ENCODE measurements at places on chromosomes 2 and 18.
A peak's percentile ranks its signal among the peaks of the same experiment; 100 is the strongest.

DNA sequence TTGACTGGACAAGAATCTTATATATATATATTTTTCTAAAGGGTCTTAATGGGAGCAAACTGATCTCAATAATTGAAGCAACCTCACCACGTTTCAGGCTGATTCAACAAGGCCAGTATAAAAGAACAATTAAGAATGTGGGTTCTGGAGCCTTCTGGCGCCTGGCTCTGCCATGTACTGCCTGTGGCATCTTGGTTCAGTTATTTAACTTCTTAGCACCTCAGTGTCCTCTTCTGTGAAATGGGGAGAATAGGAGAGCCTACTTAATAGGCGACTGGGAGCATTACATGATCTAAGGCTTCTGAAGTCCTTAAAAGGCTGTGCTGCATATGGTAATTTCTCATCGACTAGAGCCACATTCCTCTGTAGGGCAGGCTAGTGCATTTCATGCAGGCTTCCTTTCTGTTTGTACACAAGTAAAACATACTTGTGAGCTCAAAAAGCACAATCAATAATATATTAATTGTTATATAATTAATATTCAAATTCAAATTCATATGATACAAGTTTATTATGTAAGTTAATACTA, 118.4 kb upstream of the LYPD1 start:
- no peak for DNase-seq

GRCh38 chr2:240391111-240392051, 44.1 kb upstream of the GPC1 start:
- no peak for DNase-seq

- no peak for DNase-seq
Measured at GRCh38 chr2:3209258-3209657, 168.4 kb downstream of the EIPR1 start.

- DNase-seq = no peak
Measured at GRCh38 chr2:171531291-171531690, 9.0 kb downstream of the CYBRD1 start.

GRCh38 chr2:74076074-74076470, 71.6 kb downstream of the BOLA3 start:
- DNase-seq = no peak

GRCh38 chr2:55616551-55617174, 759 bp downstream of the PPP4R3B start:
- DNase-seq = no peak

DNA sequence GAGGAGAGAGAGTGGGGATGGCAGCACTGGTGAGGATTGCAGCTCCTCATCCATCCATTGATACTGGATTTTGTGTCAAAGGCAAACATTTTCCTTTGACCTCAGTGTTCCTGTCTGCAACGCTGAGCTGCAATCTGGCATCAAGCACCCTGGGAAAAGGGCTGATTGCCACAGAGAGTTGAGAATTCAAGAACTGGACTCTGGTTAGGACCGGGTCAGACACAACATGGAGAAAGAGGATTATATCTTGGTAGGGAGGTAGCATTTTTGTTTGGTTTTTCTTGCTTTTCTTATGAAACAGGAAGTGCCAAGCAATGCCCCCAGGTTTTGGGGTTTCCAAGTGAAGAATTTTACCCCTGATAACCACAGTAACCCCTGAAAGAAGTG, 81.9 kb upstream of the PKDCC start:
- DNase-seq = no peak

- no peak for DNase-seq
Measured at GRCh38 chr2:20115902-20116301, 64.5 kb upstream of the LAPTM4A start.

GRCh38 chr18:46916551-46917107, 678 bp downstream of the PIAS2 start:
- no peak for DNase-seq

GRCh38 chr2:124832521-124832920, 807.4 kb downstream of the CNTNAP5 start:
- no peak for DNase-seq

- DNase-seq = no peak
Measured at GRCh38 chr2:109419171-109419756, 194.5 kb downstream of the SEPTIN10 start.

- no peak for DNase-seq
Measured at GRCh38 chr2:237901932-237902850, 42.8 kb downstream of the RAMP1 start.

DNA sequence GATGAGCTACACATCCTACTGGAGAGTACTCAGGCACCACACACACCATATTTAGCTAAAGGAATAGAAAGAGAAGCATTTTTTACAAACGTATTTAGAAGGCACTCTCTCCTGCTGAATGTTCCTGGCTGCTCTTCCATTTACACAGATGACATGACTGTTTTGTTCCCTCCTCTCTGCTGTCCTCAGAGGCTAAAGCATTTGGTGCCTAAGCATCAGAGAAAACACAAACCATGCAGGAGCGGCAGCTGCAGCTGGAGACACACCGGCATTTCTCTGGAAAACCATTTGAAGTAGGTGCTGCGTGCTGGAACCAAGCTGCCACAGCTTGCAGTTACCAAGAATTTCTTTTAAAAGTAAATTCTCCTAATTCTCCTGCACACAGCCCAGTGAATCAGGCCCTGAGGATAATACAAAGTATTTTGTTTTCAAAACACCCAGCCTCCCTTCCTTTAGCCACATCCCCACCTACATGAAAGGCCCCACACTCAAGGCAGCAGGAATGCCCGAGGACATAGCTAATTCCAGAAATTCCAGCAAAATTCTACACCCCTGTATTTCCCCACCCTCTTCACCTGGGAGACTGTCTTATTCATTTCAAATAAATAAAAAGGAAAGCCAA, 488.9 kb upstream of the SOX11 start:
- DNase-seq = no peak

- no peak for DNase-seq
Measured at GRCh38 chr2:71597756-71598155, 144.4 kb downstream of the DYSF start.

- DNase-seq = peak; percentile 67
Measured at GRCh38 chr2:65382776-65383357, 49.5 kb downstream of the SPRED2 start.

DNA sequence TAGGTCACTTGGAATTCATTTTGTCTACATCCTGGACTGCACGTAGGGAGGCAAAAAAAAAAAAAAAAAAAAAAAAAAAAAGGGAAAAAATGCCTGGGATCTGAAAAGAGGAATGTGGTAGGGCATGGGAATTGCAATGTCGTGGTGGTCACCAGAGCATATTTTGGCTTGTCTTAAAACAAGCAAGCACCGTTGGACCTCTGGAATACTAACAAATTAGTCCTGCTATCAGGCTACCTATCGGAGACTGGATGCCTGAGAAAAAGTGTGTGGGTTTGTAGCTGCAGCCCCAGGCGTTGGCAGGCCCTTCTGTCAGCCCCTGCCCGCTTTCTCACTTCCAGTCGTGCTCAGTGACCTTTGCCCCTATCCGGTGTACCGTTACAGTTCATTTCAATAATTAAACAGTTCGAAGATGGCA, 588.5 kb upstream of the ZEB2 start:
- no peak for DNase-seq

DNA sequence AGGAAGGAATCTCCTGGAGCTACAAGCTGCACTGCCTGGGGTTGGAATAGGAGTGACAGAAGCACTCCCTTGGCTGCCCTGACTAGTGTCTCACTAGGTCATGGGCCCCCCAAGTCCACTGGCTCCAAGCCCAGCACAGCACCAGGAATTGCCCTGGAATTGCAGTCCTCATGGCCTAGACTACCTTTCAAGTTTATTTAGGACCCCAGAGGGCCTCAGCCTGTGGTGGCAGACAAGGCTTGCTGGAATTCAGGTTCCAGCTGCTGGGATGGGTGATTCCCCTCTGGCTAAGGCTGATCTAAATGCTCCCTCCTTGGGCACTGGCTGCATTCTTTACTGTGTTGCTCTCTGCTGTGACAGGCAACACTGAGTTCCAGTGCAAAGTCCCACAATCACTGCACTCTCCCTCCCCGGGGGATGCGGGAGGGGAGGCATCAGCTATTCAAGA, 14.0 kb downstream of the STRADB start:
- no peak for DNase-seq

DNA sequence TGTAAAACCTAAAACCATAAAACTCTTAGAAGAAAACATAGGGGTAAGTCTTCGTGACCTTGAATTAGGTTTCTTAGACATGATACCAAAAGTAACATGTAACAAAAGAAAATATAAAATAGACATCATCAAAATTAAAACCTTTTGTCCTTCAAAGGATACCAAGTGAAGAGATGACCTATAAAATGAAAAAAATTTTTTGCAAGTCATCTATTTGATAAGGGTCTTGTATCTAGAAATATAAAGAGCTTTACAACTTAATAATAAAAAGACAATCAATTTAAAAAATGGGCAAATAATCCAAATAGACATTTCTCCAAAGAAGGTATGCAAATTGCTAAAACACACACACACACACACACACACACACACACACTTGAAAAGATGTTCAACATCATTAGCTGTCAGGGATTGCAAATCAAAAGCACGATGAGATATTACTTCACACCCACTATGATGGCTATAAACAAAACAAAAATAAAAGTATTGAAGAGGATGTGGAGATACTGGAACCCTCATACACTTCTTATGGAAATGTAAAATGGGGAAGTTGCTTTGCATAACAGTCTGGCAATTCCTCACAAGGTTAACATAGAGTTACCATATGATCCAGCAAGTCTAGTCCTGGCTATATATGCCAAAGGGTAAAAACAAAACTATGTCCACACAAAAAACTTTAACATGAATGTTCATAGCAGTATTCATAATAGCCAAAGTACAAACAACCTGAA, 23.3 kb downstream of the SPDYA start:
- no peak for DNase-seq

DNA sequence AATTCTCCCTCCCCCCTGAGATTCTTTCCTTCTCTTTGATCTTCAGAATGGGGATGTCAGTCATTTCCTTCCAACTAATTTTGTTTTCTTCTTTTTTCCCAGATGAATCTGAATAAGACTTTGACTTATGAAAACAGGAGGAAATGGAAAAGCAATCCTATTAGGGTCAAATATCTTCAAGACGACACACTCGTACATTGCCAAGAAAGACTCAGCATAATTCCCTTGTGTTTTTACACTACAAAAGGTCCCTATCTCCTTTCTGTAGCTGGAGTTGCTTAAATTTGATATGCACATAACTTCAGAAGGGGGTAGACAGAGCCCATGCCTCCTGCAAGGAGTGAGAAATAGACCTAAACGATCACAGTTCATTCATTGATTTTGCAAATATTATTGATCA, 230.3 kb upstream of the RBBP8 start:
- DNase-seq = no peak

DNA sequence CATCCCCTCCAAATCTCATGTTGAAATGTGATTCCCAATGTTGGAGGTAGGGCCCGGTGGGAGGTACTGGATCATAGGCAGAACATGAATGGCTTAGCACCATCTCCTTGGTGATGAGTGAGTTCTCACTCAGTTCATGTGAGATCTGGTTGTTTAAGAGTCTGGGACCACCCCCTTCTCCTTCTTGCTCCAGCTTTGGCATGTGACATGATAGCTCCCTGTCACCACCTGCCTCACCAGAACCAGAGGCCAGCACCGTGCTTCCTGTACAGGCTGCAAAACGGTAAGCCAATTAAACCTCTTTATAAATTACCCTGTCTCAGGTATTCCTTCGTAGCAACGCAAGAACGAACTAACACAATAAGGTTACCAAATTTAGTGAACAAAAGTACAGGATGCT, 95.4 kb downstream of the ZBTB7C start:
- DNase-seq = no peak

GRCh38 chr2:100856732-100857131, 36.8 kb downstream of the NPAS2 start:
- DNase-seq = no peak

DNA sequence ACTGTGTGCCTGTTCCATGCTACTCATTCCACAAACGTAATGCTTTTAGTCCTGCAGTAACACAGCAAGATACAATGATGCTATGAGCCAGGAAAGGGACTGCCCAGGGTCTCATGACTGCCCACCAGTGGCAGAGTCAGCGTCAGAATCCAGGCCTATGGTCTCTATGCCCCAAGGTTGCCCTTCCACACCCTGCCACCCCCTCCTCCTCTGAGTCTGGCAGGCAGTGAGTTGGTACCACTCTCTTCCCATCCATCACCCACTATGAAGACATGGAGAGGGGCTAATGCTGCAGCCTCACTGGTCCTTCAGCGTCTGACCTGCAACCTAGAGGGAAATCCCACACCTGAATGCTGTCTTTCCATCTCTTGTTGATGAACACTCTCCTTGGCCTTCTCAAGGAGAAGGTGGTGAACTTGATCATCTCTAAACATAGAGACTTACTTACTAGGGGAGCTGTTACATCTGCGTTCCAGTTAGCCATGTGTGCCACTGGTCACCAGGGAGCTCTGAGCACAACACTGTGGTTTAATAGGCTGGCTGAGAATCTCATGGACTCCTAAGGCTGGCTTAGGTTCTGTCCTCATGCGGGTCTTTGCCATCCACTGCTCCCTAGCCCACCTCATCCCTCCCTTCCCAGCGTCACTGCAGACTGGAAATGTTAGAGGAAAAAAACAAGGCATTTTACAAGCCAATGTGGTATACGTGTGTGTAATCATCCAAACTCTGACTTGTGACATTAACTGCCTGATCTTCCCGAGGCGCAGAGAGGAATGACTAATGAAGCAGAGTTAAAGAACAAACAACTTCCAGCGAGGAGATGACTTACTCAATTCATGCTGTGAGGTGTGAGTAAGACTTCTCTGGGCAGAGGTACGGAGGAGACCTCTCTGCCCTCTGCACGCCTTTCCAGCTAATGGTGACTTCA, 28.8 kb downstream of the STEAP3 start:
- DNase-seq = no peak

GRCh38 chr2:71526141-71526540, 72.8 kb downstream of the DYSF start:
- no peak for DNase-seq

GRCh38 chr18:75192899-75193298, 16.0 kb downstream of the PTGR3 start:
- no peak for DNase-seq

GRCh38 chr18:42413870-42414269, 458.8 kb downstream of the PIK3C3 start:
- DNase-seq = no peak

- DNase-seq = no peak
Measured at GRCh38 chr2:140654565-140654964, 1476.3 kb downstream of the LRP1B start.

DNA sequence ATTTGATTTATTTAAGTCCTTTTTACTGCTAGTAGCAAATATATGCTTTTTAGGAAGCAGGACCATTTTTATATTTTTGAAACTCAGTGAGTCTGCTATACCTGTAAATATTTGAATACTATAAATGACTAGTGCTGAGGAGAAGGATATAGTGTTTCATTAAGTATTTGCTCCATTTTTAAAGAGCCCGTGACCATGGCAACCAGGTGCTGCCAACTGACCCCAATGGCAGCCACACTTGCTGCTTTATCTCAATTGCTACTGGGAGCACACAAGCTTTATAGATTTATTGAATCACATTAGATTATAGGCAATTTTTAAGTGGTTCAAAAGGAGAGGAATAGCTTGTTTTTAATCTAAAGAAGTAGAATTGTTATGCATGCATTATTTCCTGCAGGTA, 142.0 kb downstream of the SCG2 start:
- no peak for DNase-seq
